ENCODE measurements at places on chromosomes 5 and 9.

- H3K4me3 ChIP-seq: peak overlapping the region; percentile 3
- peak; percentile 68 for DNase-seq
- H3K27ac ChIP-seq: peak overlapping the region; percentile 67
- no peaks in the 10 kb centered on the region for H3K27me3 ChIP-seq
- H3K4me1 ChIP-seq: peaks cover 77% of the 10 kb centered on the region
Measured at GRCh38 chr5:131279204-131279603, 15.4 kb downstream of the CDC42SE2 start.

GRCh38 chr5:174317256-174317894 is 271.9 kb downstream of the NSG2 start:
- no peaks in the 10 kb centered on the region for H3K27me3 ChIP-seq
- no peak overlapping the region for H3K27ac ChIP-seq
- DNase-seq: peak; percentile 53
- no peaks in the 10 kb centered on the region for H3K36me3 ChIP-seq

DNA sequence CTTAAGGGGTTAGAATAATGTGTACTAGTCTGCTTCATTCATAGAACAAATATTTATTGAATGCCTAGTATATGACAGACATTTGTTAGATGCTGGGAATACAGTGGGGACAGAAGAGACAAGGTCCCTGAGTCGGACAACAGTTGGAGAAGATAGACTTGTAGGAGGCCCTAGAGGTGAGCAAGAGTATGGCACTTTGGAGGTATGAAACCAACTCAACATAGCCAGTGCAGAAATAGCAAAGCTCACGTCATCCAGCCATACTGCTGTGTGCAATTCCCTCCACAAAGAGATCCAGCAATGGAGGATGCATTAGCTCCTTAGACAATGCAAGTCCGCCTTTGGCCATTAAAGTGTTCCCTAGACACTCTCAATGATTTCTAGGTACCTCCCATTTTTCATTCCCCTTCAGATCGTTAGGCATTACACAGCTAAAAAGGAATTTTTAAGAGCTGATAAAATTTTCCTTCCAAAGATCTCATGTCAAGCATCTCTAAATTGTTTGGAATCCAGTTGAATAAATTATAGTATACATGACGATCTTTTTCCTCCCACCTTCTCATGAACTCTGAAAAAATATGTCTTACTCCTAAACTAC is 1949.6 kb upstream of the WWC1 start:
- no peak for DNase-seq
- no peak overlapping the region for H3K27ac ChIP-seq
- H3K36me3 ChIP-seq: no peaks in the 10 kb centered on the region
- H3K4me3 ChIP-seq: no peak overlapping the region

DNA sequence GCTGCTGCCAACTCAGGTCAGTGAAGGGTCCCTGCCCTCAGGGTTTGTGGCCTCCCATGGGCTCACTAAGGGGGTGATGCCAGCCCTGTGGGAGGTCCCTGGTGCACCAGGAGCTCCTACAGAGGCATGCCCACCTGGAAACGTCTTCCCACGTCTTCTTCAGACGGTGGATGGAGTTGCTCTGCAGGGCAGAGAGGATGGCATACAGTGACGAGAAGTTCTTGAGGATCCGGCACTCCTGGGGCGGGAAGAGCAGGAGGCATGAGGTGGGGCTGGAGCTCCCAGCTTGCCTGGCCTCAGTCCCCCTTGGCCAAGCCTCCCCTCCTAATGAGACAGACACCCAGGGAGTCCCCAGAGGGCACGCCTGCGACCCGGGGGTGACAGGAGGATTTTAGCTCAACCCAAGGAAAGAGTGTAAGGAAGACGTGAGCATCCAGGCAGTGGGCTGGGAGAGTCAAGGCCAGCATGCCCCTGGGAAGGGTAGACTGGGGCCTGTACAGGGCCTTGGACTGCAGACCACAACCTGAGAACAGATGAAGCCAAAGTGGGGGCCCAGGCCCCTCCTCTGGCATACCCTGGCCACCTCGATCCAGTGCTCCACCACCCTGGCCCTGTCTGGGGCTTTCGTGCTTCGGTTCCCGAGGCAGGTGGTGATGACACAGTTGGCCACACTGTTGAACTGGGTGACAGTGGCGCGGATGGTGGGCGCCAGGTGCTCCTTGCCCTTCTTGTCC is 14.4 kb downstream of the RALGDS start:
- H3K27me3 ChIP-seq: no peaks in the 10 kb centered on the region
- H3K27ac ChIP-seq: no peak overlapping the region
- no peak for DNase-seq
- H3K36me3 ChIP-seq: peaks cover 36% of the 10 kb centered on the region
- no peak overlapping the region for H3K4me3 ChIP-seq

DNA sequence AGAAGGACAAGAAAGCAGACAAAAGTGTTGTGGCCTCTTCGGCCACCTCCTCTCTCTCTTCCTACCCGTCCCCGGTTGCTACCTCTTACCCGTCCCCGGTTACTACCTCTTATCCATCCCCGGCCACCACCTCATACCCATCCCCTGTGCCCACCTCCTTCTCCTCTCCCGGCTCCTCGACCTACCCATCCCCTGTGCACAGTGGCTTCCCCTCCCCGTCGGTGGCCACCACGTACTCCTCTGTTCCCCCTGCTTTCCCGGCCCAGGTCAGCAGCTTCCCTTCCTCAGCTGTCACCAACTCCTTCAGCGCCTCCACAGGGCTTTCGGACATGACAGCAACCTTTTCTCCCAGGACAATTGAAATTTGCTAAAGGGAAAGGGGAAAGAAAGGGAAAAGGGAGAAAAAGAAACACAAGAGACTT is 2.4 kb downstream of the EGR1 start:
- no peak overlapping the region for H3K4me3 ChIP-seq
- H3K27ac ChIP-seq: no peak overlapping the region
- peaks cover 4% of the 10 kb centered on the region for H3K27me3 ChIP-seq
- no peak for DNase-seq

Data from Karpas-422 (cell line).